Hematopoietic multipotent progenitor cell treated with erythropoietin and hydrocortisone succinate and interleukin-3 and kit ligand, for 15 days (in vitro differentiated cells): ENCODE measurements at places on chromosomes 3 and 15.
A peak's percentile ranks its signal among the peaks of the same experiment; 100 is the strongest.

DNA sequence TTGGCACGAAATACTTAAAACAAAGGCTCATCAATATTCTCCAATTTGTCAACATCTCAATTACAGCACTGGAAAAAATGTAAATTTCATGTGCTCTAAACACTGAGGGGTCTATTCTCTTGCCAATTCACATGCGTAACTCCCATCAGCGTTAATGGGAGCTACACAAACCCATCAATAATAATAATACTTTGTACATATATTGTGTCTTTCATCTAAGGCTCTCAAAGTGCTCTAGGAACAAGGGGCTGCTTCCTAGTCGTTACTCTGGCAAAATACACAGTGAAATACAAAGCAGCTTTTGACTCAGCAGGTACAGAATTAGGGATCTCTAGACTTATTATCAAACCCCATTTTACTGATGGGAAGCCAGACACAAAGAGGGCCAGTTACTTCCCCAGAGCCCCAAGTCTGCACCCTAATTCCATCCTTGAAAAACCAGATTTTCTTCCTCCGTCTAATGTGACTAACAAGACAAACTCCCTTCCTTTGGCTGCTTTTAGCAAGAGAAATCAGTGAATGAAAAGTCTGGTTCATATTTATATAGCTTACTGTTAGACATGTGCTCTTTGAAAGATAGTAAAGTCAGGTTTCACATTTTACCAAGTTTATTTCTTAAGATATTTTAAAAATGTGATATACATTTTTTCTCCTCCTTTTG, 20.0 kb downstream of the MEIS2 start:
- no peak for DNase-seq

DNA sequence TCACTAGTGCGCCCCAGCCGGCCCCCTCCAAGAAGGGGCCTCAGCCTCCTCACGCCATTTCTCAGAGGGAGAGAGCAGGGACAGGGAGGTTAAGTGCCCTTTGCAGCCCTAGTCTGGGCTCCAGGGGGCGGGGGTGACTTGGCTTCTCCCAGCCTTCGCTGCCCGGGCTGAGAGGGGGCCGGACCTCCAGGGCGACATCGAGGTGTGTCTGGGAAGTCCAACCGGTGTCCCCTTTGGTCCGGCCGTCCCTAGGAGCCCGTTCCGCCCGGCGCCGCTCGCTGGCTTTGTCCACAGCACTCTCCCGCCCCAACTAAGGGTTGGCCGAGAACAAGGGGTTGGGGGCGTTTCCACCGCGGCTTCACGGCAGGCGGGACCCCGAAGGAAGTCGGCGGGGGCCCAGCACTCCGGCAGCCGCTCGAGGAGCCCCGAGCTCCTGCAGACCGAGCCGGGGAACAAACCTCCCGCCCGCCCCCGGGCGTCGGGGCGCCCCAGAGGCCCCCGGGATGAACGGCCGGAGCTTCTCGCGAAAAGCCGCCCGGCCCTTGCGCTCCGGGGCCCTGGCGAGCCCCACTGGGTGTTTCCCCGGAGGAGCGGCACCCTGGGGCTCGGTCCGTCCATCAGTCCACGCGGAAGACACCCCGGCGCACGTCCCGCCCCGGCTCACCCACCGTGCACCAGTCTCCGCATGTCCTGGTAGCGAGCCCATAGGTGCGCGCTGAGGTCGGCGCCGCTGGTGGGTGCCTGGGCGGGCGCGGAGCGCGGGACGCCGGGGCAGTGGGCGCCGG, 627 bp downstream of the NT5DC2 start:
- DNase-seq, result no peak

- DNase-seq, result no peak
Observed at GRCh38 chr3:47932421-47932820, 83.8 kb downstream of the MAP4 start.

DNA sequence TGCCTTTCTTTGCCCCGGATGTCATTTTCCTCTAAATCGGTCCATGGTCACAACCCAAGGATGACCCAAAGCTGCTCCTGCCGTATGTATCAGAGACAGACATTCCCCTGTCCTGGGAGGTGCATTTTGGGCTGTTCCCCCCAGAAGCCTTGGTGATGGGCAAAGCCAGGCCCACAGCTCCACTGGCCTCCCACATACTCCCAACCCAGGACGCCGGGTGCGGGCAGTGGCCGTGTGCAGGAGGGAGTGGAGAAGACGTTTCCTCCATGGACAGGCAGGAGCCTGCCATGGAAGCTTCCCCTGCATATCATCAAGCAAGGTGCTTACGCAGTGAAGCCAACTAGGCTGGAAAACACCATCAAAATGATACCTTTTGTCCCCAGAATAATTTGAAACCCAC, 175.0 kb downstream of the ATP10A start:
- no peak for DNase-seq

DNA sequence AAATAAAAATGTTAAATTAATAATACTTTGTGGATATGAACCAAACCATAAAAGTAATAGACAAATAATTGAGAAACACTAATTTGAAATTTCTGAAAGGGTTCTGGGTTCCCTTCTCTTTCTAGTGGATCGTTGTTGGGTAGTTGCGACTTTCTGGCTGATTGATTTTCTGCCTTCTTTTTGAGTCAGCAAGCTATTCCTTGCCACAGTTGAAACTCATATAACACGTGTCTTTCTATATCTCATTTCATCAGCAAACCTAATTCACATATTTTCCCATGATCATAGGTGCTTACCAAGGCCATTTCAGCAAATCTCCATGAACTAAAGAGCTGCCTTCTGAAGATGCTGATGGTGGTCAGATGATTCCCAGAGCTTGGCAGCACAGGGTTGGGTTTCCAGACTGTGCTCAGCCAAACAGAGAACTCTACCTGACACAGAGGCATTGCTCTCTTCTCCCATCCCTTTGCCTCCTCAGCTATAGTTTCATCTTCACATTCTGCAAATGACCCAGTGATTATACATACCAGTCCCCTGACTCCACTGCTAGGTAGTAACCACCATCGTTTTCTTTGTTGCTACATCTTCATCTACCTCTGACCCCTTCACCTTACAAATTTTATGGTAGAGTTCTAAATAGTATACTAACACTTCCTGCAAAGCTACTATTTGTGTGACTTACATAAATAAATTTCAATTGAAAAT, 383.9 kb upstream of the DPH6 start:
- DNase-seq, result no peak

DNA sequence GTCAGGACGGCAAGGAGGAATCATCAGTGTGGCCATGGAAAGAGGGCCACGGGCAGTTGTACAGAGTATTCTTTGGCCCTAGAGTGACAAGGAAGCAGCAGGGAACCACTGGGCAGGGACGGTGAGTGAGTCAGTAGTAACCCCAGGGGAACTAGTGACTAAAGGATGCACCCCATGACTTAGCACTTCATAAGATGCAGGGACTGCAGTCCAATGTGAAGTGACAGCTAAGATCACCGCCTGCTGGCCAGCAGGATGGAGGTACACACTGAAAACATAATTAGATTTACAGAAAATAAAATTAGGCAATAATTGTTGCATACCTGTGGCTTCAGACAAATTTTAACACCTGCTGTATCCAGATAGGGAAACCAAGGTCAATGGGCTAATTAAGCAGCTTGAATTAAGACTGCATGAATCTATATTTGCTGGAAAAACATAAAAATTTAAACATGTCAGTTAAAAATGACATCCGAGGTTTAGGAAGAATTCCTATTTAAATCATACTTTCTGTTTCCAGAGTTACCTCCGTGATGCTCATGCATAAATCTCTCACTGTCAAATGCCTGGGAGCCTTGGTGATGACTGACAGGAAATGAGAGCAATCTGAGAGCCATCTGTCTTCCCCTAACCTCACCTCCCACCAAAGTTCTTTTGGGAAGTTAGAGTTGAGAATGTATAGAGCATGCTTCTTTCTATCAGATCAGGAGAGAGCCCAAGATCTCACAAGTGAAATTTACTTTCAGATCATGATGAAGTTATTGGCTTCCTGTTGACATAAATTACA, 56.5 kb downstream of the DCLK3 start:
- peak; percentile 14 for DNase-seq

DNA sequence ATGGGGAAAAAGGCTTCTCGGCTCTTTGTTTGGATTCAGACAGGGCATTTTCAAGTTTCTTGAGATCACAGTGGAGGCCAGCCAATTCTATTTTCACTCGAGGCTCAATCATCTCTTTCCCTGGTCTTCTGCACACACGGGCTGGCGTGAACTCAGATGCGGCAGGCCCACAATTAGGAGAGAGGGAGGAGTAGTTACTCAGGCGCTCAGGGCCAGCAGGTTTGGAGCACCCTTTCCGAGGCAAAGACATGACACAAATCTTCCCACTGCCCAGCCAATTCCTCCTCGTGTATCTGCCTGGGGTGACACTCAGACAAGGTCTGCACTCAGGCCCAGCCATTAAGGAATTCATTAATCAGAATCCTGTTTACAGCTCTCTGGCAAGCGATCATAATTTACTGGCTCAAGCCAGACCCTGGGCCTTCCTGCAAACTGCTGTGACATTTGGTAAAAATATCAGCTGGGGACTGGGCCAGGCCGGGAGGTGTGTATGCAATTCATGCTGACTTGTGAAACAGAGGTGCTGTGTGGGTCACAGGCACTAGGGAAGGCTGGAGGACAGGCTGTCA, 68.1 kb upstream of the TLE3 start:
- no peak for DNase-seq

GRCh38 chr15:79724804-79725203, 172.0 kb downstream of the MTHFS start:
- no peak for DNase-seq

GRCh38 chr3:50687127-50687751, 12.5 kb downstream of the DOCK3 start:
- DNase-seq, result no peak

DNA sequence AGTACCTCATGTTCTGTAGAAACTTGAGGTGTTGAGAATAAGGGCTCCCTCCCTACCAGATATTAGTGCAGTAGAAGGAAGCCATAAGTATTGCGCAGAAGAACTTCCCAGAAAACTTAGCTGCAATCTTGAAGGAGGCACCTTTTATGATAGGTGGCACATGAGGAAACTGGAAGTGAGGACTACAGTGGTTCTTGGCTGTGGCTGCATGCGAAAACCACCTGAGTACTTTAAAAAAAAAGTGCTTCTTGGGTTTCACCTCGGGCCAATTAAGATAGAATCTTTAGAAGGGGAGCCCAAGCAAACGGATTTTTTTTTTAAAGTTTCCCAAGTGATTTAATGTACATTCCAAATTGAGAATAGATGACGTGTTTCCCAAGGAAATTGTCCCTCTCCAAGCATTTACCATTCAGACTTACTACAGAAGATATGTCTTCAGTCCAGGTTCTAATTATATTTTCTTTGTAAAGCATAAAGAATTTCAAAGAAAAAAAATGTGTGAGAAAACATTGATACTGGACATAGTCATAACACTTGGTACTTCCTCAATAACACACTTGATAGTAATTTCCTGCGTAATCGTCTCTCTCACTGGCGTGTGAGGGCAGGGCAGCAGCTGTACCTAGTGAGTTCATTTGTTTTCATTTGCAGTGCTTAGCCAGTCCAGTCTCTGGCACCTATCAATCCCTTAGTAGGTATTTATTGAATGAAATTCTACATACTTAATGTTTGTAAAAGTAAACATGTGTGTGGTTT, 12.3 kb upstream of the NR1I2 start:
- DNase-seq, result no peak

- no peak for DNase-seq
Observed at GRCh38 chr3:38083871-38084333, 44.9 kb downstream of the DLEC1 start.

GRCh38 chr15:63605816-63606215, 8.6 kb downstream of the FBXL22 start:
- no peak for DNase-seq

DNA sequence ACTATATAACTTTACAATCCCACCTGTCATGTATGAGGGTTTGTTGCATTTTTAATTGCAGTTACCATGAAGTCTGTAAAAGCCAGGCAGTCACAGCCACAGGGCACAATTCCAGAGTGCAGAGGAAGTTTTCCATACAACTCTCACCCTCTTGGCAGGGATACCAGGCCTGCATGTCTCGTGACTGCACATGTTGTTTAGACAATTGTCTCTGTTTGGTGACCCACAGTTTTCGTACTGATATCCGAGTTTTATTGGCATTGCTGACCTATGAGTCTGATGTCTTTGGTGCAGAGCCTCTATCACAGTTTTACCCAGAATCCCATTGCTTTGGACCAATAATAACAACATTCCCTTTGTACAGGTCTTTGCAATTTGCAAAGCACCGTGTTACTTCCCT, 24.9 kb upstream of the MYZAP start:
- no peak for DNase-seq

GRCh38 chr15:39029741-39030140, 465.1 kb upstream of the RASGRP1 start:
- no peak for DNase-seq

GRCh38 chr3:130711565-130712324, 34.9 kb downstream of the PIK3R4 start:
- no peak for DNase-seq

DNA sequence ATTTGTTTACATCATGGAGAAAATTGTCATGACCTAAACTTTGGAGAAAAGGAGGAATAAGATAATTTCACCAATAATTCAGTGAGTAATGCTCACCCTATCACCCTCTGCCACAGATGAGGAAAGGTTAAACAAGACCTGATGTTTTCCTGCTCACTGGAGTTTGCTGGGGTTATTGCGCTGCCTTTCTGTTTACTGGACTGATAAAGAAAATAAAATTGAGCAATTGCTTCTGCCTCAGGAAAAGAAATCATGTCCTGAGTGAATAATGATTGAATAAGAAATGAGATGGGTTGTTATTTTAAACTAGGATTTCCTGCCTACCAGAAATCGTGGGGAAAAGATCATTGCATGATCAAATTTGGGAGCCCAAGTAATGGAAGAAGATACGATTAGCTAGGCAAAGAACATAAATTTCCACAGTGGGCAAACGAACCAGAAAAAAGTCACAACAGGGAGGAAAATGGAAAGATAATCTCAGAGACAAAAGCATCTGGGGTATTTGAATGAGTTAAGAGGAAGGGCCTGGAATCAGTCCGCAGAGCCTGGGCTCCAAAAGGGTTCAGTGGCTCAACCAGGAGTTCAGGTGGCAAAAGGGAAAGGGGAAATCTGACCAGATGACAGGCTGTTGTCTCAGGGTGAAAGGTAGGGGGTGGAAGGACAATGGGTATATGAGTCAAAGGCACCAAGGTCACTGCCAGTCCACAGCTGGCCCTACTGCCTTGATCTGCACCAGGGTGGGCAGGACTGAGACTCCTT, 146.8 kb downstream of the FAM43A start:
- DNase-seq, result no peak

- DNase-seq, result no peak
Observed at GRCh38 chr15:39474657-39475056, 106.2 kb upstream of the THBS1 start.

DNA sequence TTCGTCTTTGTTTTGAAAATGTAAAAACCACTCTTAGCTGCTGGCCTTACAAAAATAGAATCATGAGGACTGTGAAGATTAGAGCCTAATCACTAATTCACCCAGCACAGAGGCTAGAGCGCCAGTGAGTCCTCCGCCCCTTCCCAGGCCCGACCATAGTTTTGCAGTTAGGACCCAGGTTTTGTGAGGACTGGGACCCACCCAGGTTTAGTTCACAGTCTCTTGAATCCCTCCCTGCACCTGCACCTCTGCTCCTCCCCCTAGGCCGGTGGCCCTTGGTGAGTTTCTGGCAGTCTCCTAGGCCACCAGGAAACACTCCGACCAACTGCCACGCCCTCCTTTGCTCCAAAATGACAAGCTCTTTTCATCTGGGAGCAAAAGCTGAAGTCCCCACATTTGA, 136.0 kb upstream of the CCDC54 start:
- peak; percentile 37 for DNase-seq

GRCh38 chr3:15955968-15956367, 158.2 kb upstream of the ANKRD28 start:
- no peak for DNase-seq
